ENCODE measurements at places on chromosomes 12 and 14. TPM values are rescaled to one million over a fixed set of nuclear protein-coding genes. Genes with fewer than 3 reads are reported as not detected.

DNA sequence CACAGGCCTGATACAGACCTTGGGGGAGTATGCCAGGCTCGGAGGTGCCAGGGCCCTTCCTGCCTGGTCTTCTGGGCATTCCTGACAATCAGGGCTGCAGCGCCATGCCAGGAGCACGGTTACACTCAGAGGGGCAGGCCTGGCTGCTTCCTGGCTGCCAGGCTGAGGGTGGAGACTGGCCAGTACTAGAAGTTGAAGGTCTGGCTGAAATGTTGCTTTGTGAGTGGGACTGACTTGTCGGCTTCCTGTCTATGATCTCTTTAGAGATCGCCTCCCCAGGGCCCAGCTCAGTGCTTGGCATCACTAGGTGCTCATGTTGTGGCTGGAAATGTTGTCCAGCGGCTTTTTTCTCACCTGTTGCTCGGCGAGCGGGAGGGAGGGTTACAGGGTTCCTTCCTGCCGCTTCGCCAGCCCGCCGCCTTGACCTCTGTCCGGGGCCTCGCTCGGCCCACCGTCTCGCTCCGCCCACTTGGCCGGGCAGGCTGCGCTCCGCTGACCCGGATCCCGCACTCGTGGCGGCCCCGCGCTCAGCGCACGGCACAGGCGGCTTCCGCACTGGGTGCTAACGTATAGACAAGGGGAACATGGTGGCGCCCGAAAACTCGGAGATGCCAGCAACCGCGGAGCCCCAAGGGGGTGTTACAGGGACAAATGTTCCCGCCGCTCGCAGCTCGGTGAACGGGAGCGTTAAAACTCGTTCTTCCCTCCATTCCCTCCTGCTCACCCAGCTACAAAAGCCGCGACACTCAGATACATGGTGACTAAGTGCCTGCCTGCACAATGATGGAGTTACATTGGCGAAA lies 32.6 kb downstream of the PAPLN start:
- no peak for DNase-seq
- H3K4me1 ChIP-seq, result no peaks in the 10 kb centered on the region
- H3K27ac ChIP-seq, result no peak overlapping the region
- H3K27me3 ChIP-seq, result no peaks in the 10 kb centered on the region

The RNASE3 gene
- not detected for total RNA-seq

DNA sequence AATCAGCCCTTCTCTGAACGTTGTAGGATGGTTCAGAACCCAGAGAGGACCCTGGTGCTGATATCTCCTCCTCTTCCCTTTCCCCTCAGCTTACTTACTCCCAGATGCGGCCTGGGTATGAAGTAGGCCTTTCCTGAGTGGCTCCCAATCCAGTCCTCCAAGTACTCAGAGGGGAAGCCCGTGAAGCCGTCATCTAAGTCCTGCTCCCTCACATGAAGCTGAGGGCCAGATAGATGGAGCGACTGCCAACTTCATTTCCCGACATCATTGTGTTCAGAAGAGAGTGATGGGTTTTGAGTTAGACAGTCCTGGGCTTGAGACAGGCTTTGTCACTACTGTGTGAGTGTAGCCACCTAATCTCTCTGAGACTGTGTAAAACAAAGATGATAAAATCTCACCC lies 2.7 kb downstream of the APOLD1 start:
- H3K4me3 ChIP-seq, result peak overlapping the region; percentile 66
- no peak for DNase-seq
- H3K27me3 ChIP-seq, result no peaks in the 10 kb centered on the region
- peak overlapping the region; percentile 78 for H3K27ac ChIP-seq
- peaks cover 50% of the 10 kb centered on the region for H3K4me1 ChIP-seq
- peaks cover 15% of the 10 kb centered on the region for H3K36me3 ChIP-seq

The FLVCR2 gene
- total RNA-seq, result 1.4 TPM

GRCh38 chr14:58646479-58646878 lies 8.7 kb downstream of the DACT1 start:
- H3K36me3 ChIP-seq, result no peaks in the 10 kb centered on the region
- no peak overlapping the region for H3K27ac ChIP-seq
- H3K4me1 ChIP-seq, result no peaks in the 10 kb centered on the region
- no peaks in the 10 kb centered on the region for H3K27me3 ChIP-seq
- no peak overlapping the region for H3K4me3 ChIP-seq

DNA sequence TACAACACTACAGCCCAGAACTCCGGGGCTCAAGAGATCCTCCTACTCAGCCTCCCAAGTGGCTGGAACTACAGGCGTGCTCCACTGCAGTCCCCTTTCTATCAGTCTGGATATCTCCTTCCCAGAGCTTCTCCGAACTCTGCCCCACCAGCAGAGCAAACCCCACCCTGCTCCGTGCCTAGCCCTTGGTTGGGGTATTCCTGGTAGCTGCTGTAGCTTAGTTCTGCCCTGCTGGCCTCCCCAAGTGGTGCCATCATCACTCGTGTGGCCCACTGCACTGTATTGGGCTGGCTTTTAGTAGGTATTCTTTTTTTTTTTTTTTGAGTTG lies 9.5 kb downstream of the HSP90AA1 start:
- H3K36me3 ChIP-seq, result peaks cover 64% of the 10 kb centered on the region
- no peaks in the 10 kb centered on the region for H3K27me3 ChIP-seq
- no peak overlapping the region for H3K27ac ChIP-seq
- no peak overlapping the region for H3K4me3 ChIP-seq
- no peaks in the 10 kb centered on the region for H3K4me1 ChIP-seq

DNA sequence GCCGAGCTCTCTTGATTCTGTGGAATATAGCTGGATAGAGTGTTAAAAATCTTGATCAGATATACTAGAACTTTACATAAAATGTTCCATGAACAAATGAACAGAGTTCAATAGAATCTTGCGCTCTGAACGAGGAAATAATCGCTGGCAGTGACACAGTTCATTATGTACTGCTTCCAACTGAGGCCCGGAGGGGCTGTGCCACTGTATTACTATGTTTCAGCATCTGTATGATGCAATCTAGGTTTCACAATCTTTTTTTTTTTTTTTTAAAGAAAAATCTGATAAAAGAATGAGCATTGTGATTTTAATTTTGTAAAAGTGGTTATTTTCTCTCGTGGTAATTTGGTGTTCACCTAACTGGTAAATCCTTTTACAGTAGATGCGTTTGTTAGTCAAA lies 77.2 kb downstream of the FERMT2 start:
- H3K36me3 ChIP-seq, result peaks cover 18% of the 10 kb centered on the region
- no peaks in the 10 kb centered on the region for H3K27me3 ChIP-seq
- DNase-seq, result no peak
- H3K27ac ChIP-seq, result no peak overlapping the region
- no peak overlapping the region for H3K4me3 ChIP-seq

The PTPRR gene
- 39.1 TPM for total RNA-seq

DNA sequence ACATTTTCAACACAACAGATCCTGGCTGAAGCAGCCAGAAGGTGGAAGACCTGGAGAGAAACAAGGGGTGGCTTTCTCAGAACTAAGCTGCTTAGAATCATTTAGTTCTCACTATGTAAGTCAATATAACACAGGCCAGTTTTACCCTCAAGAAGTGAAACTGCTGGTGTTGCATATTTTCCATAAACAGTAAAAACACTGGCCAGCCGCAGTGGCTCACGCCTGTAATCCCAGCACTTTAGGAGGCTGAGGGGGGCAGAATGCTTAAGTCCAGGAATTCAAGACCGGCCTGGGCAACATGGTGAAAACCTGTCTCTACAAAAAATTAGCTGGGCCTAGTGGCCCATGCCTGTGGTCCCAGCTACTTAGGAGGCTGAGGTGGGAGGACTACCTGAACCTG lies 11.6 kb downstream of the STX2 start:
- peaks cover 23% of the 10 kb centered on the region for H3K4me1 ChIP-seq
- H3K27ac ChIP-seq, result no peak overlapping the region
- H3K4me3 ChIP-seq, result no peak overlapping the region
- H3K27me3 ChIP-seq, result no peaks in the 10 kb centered on the region

DNA sequence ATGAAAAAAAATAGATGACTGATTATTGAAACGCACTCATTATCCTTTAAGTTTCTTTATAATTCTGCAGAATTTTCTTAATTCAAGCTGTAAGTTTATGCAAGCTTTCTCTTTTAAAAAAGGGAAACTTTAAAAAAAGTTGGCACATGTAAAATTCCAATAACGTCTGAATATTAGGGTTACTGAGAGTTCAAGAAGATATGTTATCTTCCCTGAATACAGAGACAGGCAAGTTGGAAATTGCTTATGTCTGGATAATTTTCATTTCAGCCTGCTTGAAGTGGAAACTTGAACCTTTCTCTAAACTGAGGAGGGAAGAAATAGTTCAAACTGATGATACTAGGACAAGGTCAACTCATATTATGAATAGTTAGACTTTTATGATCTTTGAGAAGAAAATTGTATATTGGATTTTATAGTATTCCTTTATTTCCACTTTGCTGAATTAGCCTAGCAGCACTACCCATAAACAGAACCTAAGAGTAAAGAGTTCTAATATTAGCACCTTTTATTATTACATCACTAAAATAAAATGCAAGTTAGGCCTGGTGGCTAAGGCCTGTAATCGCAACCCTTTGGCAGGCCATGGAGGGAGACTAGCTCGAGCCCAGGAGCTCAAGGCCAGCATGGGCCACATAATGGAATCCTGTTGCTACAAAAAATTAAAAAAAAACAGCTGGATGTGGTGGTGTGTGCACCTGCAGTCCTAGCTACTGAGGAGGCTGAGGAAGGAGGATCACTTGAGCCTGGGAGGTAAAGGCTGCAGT lies 288.0 kb downstream of the TRHDE start:
- DNase-seq, result no peak
- H3K27me3 ChIP-seq, result no peaks in the 10 kb centered on the region
- no peaks in the 10 kb centered on the region for H3K4me1 ChIP-seq
- H3K27ac ChIP-seq, result no peak overlapping the region

The TAOK3 gene
- total RNA-seq, result 44.1 TPM

The SERPINA3 gene
- 1,748 TPM for total RNA-seq

GRCh38 chr14:65948302-65948701 lies 535.8 kb downstream of the FUT8 start:
- peaks cover 12% of the 10 kb centered on the region for H3K4me1 ChIP-seq
- DNase-seq, result no peak
- H3K4me3 ChIP-seq, result no peak overlapping the region
- H3K27ac ChIP-seq, result no peak overlapping the region
- no peaks in the 10 kb centered on the region for H3K36me3 ChIP-seq

DNA sequence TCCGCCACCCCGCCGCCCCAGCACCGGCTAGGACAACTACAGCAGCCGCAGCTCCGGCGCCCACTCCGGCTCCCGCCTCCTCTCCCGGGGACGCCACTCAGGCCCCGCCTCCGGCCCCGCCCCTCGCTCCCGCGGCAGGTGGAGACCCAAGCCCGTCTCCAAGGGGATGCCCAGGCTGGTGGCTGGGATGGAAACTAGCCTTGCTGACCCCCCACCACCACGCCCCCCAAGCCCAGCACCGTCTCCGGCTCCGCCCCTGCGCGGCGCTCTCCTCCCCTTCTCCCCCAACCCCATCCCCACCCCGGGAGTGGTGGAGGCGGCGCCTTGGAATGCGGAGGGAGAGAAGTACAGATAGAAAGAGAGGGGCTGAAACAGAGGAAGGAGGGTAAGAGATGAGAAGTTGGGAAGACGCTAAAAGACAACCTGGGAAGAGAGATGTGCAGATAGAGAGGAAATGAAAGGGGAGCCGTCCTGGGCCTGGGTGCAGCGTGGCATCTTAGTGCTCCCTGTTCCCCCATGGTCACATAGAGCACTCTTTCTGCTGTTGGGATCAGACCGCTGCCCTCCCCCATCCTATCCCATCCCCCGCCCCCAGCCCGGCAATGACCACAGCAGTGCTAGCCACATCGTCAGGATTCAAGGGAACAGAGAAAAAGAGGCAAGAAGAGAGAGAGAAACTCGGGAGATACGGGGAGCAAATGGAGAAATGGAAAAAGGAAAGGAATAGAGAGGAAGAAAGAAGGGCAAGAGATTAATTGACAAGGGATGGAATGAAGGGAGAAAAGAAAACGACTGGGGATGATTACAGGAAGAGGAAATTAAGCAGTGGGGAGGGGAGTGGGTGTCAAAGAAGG lies at the start of gene ITGA7:
ITGA7 (minus strand) TSS at position 64 of the 854 bp plus-strand sequence. CDS start 222 bp downstream, outside the sequence.
- DNase-seq, result peak; percentile 79
- H3K27ac ChIP-seq, result no peak within 1 kb of the TSS
- peak within 1 kb of the TSS; percentile 74 for H3K4me3 ChIP-seq
- peaks cover 28% of the 10 kb centered on the region for H3K4me1 ChIP-seq

DNA sequence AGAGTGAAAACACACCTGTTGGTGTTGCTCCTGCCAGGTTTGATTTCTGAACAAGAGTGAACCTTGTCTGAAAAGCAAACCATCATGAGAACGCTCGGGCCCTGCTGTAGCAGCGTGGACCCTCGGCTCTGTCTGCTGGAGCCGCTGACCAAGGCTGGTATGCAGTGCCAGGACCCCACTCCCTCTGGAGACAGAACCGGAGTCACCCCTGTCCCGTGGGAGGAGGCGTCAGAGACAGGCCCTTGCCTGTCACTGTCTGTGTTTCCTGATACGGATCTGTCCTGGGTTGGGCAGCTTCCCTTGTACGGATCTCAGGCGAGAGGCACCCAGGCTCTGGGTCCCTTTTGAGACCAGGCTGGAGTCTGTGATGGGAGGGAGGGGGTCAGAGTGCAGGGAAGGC lies 111.6 kb downstream of the ADGRD1 start:
- H3K4me3 ChIP-seq, result no peak overlapping the region
- no peak for DNase-seq
- peaks cover 65% of the 10 kb centered on the region for H3K27me3 ChIP-seq
- H3K36me3 ChIP-seq, result no peaks in the 10 kb centered on the region

The ABCC9 gene
- total RNA-seq, result not detected

DNA sequence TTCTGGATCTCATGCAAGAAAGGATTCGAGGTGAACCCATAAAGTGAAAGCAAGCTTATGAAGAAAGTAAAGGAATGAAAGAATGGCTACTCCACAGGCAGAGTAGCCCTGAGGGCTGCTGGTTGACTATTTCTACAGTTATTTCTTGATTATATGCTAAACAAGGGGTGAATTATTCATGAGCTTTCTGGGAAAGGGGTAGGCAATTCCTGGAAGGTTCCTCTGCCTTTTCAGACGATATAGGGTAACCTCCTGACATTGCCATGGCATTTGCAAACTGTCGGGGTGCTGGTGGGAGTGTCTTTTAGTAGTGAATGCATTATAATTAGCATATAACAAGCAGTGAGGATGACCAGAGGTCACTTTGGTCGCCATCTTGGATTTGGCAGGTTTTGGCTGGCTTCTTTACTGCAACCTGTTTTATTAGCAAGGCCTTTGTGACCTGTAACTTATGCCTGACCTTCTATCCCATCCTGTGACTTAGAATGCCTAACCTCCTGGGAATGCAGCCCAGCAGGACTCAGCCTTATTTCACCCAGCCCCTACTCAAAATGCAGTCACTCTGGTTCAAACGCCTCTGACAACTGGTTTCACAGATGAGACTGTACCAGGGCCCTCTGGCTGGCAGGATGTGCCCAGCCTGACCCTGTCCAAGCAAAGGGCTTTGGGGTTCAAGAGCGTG lies 157.7 kb upstream of the SFSWAP start:
- H3K4me3 ChIP-seq, result no peak overlapping the region
- H3K27me3 ChIP-seq, result peaks cover 96% of the 10 kb centered on the region
- no peaks in the 10 kb centered on the region for H3K36me3 ChIP-seq
- DNase-seq, result no peak

The NTF3 gene
- not detected for total RNA-seq

DNA sequence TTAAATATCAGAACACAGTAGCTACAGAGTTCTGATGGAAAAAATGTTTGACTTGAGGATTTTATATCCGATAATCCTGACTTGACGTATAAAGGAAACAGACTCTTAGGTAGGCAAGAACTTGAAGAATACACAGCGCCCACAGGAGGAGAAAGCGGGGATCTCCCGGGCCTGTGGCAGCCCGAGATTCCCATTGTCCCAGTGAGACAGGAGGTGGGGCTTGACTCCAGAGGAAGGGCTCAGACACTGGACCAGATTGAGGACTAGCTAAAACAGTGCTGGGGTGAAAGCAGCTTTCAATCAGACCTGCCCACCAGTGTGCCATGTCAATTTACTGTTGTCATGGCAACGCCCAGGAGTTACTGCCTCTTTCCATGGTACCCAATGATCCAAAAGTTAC lies 51.1 kb upstream of the C14orf180 start:
- peaks cover 59% of the 10 kb centered on the region for H3K27me3 ChIP-seq
- no peak for DNase-seq
- H3K36me3 ChIP-seq, result no peaks in the 10 kb centered on the region
- H3K4me3 ChIP-seq, result no peak overlapping the region
